ENCODE measurements at places on chromosomes 7 and 10.

- no peak for DNase-seq
Observed at GRCh38 chr10:47388879-47389278, 4.8 kb upstream of the ZNF488 start.

DNA sequence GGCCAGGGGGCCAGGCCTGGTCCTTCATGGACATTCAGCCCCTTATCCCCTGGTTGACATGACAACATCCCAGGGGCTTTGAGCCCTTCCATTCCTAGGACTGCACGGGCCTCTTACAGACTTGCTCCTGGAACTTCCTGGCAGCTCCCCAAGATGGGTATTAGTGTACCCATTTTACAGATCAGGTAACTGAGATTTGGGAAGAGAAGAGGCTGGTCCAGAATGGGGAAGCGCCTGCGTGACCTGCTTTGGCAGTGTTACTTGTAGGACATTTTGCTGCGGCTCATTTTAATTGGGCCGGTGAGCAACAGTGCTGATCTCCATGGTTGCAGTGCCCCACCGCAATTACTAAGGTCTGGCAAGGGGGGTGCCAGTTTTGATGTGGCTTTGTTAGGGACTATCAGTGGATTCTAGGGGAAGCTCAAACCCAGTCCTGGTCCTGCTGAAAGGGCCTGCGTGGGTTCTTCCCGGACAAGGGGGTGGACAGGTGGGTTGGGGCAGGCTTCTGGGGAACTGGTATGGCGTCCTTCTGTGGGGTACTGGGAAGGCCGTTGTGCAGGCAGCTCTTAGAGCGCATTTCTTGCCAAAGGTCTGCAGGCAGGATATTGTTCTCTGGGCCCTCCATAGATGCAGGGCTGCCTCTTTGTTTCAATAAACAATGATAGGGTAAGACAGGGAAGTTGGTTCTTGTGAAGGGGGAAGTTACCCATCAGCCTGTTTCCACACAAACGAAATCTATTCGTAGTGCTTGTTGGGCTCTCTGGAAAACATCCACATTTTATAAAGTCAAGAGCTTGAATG, 137.6 kb downstream of the RGS10 start:
- no peak for DNase-seq

GRCh38 chr7:90551036-90551435, 45.1 kb upstream of the CDK14 start:
- DNase-seq, result no peak

- no peak for DNase-seq
Observed at GRCh38 chr10:57849691-57850357, 417.9 kb downstream of the IPMK start.

GRCh38 chr7:37009125-37009675, 284.9 kb upstream of the AOAH start:
- no peak for DNase-seq

- no peak for DNase-seq
Observed at GRCh38 chr10:78229950-78230675, 196.4 kb downstream of the RPS24 start.

GRCh38 chr7:107934991-107935770, 44.2 kb downstream of the DLD start:
- DNase-seq, result no peak

- DNase-seq, result no peak
Observed at GRCh38 chr10:126006264-126006663, 109.9 kb downstream of the FANK1 start.

GRCh38 chr7:70410134-70410750, 721.7 kb upstream of the GALNT17 start:
- DNase-seq, result no peak

DNA sequence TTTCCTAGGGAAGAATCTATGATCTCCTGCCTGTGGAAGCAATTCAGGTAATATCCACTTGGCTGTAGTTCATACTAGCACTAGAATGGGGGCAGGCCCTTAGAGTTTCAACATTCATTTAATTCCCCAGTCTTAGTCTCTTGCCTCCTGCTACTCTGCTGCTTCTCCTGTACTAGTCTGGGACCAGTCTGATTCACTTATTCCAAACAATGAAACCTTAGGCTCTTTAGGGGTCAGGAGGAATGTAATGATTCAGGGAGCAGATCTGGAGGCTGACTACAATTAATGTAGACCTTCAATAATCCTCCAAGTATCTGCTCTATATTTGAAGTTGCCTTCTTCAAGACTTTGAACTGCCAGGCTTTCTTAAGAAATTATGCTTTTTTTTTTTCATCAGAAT, 101.8 kb downstream of the GNAT3 start:
- DNase-seq, result no peak

DNA sequence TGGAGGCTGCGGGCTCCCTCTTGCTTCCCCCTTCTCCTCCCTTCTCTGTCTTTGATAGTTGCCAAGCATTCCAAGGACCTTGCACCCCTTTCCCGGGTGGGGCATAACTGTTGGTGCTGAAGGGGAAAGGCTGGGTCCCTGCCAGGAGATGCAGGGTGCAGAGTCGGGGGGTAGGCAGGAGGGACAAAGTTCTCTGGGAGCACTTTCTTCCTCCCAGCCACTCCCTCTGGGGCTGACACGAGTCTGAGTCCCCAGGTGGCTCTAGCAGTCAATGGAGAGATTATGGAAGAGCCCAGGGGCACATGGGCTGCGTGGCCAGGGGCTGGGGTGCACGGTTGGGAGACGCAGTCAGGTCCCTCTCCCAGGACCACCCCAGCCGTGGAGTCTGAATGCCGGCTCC, 2.1 kb downstream of the CLDN15 start:
- DNase-seq, result no peak

- no peak for DNase-seq
Observed at GRCh38 chr10:77231884-77232610, 405.6 kb downstream of the KCNMA1 start.

- no peak for DNase-seq
Observed at GRCh38 chr10:71040343-71040742, 152.0 kb upstream of the PCBD1 start.

DNA sequence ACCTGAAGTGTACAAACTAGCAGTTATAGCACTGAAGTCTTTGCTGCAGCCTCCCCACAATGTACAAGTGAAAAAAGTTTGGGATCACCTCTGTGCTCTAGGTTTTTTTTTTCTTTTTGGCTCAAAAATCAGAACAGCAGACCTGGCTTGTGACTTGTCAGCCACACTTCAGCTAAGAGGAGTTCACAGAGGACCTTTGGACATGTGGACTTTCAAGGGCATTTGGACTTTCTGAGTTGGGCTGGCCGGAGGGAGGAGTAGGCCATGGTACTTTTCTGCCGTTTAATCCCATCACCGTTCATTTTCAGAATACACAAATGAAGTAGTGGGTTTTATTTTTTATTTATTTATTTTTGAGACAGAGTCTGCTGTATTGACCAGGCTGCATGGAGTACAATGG, 21.9 kb upstream of the ACSL5 start:
- no peak for DNase-seq

DNA sequence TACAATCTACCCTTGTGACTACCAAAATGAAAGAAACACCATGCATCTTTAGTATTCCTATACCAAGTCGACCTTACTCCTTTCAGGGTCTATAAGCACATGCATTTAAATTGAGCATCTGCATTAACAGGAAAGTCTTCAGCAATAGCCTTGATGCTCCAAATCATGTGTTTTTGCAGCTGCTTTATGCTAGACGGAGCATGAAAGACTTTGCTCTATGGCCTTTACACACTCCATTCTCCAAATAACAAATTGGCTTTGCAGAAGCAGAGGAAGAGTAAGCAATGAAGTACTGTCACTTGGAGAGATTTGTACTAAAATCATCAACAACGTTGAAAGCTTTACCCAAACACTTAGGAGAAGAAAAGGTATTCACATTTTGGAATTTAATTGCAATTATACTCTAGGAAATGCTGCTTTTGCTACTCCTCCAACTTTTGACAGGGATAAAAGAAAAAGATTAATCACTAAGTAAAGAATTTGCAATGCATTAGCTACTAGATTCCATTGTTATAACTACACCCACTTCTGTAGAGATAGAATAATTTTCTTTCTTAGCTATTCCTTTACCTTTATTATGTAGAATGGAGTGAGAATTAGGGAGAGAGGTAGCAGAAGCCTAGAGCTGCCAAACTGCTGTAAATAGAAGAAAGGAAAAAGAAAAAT, 131.8 kb downstream of the SEMA3E start:
- DNase-seq, result no peak

- DNase-seq, result peak; percentile 55
Observed at GRCh38 chr10:122140461-122140902, 130.6 kb upstream of the BTBD16 start.

DNA sequence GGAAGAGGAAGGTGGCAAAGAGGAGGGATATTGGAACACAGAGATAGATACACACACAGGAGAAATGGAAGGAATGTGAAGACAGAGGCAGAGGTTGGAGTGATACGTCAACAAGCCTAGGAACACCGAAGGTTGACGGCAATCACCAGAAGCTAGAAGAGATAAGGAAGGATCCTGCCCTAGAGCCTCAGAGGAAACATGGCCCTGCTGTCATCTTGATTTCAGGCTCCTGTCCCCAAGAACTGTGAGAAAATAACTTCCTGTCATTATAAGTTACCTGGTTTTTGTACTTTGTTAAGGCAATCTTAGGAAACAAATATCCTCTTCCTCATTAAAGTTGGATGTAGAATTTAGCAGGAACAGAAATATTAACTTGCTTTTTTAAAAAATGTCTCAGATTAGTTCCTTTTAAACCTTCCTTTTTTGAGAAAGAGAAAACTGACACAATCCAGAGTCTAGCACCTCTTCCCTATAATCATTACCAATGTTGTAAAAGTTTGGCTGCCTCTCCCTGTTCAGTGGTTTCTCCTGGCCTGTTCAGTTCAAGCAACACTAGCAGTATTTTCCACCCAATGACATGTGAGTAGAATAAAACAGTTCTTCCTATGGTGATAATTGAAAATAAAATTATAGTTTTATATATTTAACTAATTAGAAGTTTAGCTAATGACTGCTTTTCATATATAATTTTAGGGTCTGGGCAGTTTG, 28.8 kb upstream of the GNAI1 start:
- DNase-seq, result no peak

DNA sequence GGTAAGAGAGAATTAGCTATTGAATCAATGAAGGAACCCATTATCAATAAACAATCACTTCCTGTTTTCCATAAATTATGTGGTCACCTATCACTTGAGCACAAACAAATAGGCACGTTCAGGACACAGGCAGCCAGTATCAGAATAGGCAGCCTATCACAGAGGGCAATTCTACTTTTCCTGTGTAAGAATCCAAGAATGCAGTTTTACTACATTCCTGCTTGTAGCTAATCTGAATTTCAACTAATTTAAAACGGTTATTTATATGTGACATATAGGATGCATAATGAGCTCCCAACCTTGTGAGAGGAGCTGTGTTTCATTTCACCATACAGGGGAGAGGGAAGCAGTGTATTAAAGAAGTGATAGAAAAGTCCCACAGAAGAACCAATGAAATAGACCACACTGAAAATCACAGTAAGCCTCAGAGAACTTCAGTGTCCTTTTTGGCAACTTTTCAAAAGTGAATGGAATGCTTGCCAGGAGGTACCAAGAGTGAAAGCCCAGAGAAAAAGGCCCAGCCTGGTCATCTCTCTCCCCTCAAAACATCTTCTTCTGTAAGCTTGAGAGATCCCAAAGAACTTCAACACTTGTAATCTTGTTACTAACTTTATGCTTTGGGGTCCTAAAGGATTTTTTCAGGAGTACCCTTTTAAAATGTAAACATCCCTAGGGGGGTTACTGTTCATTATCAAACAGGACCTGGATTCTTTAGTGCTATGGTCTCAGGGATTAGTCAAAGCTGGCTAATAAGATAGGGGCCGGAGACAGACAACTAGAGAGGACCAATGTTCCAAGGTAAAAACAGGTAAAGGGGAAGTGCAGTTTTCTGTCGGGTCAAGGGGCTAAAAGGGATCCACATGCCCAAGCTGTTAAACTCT, 1.3 kb downstream of the IMMP2L start:
- DNase-seq, result no peak
